Activated CD8-positive, alpha-beta T cell treated with anti-CD3 and anti-CD28 coated beads, Interleukin-2, amount 10 ng/mL, durations not matched to agents 7 days and 5 days (primary cell): ENCODE measurements at places on chromosomes 2 and 18. TPM values are rescaled to one million over a fixed set of nuclear protein-coding genes. Genes with fewer than 3 reads are reported as not detected.

GRCh38 chr2:143787674-143788073, 658.5 kb downstream of the ARHGAP15 start:
- no peak for DNase-seq
- no peaks in the 10 kb centered on the region for H3K36me3 ChIP-seq
- no peak overlapping the region for H3K4me3 ChIP-seq
- H3K27me3 ChIP-seq = peaks cover 15% of the 10 kb centered on the region
- H3K27ac ChIP-seq = no peak overlapping the region

GRCh38 chr2:183093857-183094657, 15.5 kb downstream of the DUSP19 start:
- H3K4me1 ChIP-seq = no peaks in the 10 kb centered on the region
- no peak for DNase-seq
- no peak overlapping the region for H3K4me3 ChIP-seq
- H3K36me3 ChIP-seq = no peaks in the 10 kb centered on the region
- H3K27ac ChIP-seq = no peak overlapping the region
- no peaks in the 10 kb centered on the region for H3K27me3 ChIP-seq

DNA sequence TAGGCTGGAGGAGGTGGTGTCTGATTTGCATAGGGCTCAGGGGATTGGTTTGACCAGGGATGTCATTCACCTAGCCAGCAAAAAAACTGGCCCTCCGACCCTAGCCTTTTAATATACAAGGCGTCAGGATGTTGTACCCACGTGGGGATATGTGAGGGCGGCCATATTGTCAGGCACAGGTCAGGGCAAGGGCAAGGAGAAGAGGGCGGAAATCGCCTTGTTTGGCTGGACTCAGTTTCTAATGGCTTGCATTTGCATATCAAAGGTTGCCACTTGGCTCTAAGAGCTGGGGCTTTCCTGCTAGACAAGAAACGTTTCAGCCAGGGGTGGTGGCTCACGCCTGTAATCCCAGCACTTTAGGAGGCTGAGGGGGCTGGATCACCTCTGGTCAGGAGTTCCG, 24.9 kb upstream of the PDCL3 start:
- no peaks in the 10 kb centered on the region for H3K27me3 ChIP-seq
- H3K4me1 ChIP-seq = peaks cover 4% of the 10 kb centered on the region
- no peak overlapping the region for H3K4me3 ChIP-seq
- H3K36me3 ChIP-seq = no peaks in the 10 kb centered on the region
- no peak for DNase-seq

- H3K27me3 ChIP-seq = no peaks in the 10 kb centered on the region
- peaks cover 94% of the 10 kb centered on the region for H3K4me1 ChIP-seq
- H3K36me3 ChIP-seq = peaks cover 66% of the 10 kb centered on the region
- H3K4me3 ChIP-seq = peak overlapping the region; percentile 58
- peak overlapping the region; percentile 85 for H3K27ac ChIP-seq
These were observed 26.2 kb downstream of the INPP4A start for GRCh38 chr2:98470851-98471255.

DNA sequence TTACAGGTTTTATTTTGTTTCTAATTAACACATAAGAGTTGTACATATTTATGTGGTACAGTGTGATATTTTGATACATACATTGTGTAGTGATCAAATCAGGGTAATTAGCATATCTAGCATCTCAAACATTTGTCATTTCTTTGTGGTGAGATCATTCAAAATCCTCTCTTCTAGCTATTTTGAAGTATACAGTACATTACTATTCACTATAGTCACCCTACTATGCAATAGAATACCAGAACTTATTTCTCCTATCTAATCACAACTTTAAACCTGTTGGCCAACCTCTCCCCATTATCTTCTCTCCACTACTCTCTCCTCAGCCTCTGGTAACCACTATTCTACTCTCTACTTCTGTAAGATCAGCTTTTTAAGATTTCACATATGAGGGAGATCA, 325.8 kb downstream of the CYP26B1 start:
- DNase-seq = no peak
- H3K27ac ChIP-seq = no peak overlapping the region
- H3K4me1 ChIP-seq = no peaks in the 10 kb centered on the region
- H3K27me3 ChIP-seq = peaks cover 14% of the 10 kb centered on the region
- H3K4me3 ChIP-seq = no peak overlapping the region

DNA sequence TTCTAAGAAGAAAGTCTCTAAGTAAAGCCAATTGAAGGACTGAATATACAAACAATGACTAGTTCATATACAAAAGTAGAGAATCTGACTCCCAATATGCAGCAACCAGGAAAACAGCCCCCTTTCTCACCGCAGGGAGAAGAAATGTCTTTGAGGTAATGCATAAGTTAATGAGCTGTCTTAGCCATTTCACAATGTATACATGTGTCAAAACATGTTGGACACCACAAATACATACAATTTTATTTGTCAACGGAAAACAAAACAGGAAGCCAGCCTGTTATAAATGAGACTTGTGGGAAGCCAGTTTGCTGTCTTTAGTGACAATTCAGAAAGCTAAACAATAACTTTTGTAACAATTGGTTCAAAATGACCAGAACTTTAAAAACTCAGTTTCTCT, 389.2 kb downstream of the CBLN2 start:
- no peak overlapping the region for H3K4me3 ChIP-seq
- no peaks in the 10 kb centered on the region for H3K27me3 ChIP-seq
- DNase-seq = no peak
- no peaks in the 10 kb centered on the region for H3K4me1 ChIP-seq

DNA sequence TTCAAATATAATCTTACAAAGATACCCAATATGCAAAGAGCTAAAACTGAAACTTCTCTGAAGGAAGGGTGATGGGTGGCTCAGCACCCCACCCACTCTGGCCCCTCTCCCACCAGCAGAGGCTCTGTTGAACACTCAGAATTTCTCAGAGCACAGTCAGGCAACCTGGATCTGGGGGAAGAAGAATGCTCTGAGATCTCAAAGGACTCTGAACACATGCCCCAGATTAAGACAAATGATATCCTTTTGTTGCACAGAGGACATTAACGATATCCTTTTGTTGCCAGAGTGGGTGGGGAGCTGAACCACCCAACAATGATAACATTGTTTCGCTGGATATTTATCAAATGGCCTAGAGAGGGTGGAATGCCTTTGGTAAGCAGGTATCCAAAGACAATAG, 104.8 kb downstream of the LBH start:
- peaks cover 75% of the 10 kb centered on the region for H3K4me1 ChIP-seq
- H3K27me3 ChIP-seq = no peaks in the 10 kb centered on the region
- peak overlapping the region; percentile 97 for H3K27ac ChIP-seq
- peak overlapping the region; percentile 71 for H3K4me3 ChIP-seq
- DNase-seq = no peak
- H3K36me3 ChIP-seq = peaks cover 2% of the 10 kb centered on the region

DNA sequence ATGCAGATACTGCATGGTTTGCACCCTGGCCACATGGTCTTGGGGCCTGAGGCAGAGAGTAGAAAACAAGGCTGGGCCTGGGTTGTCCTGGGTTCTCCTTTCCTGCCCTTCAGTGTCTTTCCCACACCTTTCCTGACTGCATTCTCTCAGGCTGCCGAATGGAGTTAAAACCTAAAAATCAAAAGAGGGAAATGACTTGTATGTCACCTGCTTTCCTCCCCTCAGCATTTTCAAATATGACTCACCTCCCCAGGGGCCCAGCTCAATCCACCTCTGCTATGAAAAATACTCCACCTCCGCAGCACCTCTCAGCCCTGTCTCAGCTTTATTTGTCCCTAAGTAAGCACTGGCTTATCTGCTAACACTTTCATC, 457.8 kb upstream of the MEX3C start:
- H3K27me3 ChIP-seq = peaks cover 3% of the 10 kb centered on the region
- no peaks in the 10 kb centered on the region for H3K36me3 ChIP-seq
- H3K4me3 ChIP-seq = no peak overlapping the region
- H3K27ac ChIP-seq = no peak overlapping the region
- no peaks in the 10 kb centered on the region for H3K4me1 ChIP-seq
- no peak for DNase-seq

DNA sequence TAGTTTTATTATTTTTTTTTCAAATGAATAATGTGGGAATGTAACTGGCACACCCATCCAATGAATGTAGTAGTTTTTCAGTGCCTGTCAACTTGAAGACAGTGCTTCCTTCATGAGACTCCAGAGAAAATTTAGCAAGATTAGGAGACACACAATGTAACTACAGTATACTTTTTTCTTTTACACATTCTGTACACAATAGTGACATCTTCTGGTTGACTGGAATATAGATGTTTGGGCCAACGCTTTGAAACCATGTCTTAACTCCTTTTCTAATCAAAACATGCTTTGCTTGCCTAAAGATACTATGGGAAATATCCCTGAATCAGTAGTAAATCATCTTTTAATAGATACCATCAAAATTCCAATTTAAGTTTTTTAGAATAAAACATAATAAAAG, 229.5 kb upstream of the ZC3H15 start:
- H3K27ac ChIP-seq = no peak overlapping the region
- DNase-seq = no peak
- no peaks in the 10 kb centered on the region for H3K36me3 ChIP-seq

GRCh38 chr2:232502511-232502910, 14.9 kb upstream of the ECEL1 start:
- peak overlapping the region; percentile 40 for H3K4me3 ChIP-seq
- no peak for DNase-seq
- H3K36me3 ChIP-seq = no peaks in the 10 kb centered on the region
- H3K27me3 ChIP-seq = peaks cover 42% of the 10 kb centered on the region
- no peak overlapping the region for H3K27ac ChIP-seq
- H3K4me1 ChIP-seq = peaks cover 2% of the 10 kb centered on the region

DNA sequence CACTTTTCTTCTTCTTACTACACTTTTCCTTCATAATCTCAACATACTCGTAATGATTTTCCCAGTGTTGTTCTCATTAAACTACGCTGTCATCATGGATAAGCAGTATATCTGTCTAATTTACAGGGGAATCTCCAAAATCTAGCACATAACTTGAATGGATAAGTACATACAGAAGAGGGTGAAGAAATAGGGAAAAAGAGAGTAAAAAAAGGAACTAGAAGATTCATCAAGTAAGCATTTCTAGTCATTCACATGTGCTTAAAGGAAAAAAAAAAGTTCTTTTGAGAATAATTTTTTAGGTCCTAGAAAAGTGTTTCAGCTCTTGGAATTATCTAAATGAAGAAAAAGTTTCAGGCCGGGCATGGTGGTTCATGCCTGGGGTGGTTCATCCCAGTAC, 51.6 kb downstream of the SRBD1 start:
- no peak overlapping the region for H3K4me3 ChIP-seq
- no peak for DNase-seq
- H3K4me1 ChIP-seq = peaks cover 10% of the 10 kb centered on the region

DNA sequence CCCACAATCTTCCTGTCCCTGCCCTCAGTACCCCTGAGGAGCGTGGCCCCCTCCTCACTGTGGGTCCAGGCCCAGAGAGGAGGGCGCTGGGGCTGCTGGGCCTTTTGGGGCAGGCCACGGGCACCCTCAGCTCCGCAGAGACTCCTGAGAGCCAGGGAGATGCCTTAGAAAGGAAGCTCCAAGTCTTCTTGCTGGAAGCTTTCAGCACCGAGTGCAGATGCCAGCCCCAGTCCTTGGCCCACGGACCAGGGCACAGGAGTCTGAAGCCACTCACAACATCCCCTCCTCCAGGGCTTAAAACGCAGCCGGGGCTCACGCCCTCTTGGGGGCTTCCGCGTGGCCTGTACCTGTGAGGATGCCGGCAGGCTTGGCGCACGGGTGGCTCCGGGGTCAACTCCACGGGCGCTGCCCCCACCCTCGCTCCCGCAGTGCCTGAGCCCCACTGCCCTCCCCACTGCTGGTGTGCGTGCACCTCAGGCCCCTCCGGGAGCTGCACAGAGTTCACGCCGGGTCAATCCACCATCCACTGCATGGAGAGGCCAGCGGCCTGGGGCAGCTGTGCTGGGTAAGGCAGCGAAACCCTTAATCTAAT, 72.1 kb upstream of the CTDP1 start:
- no peaks in the 10 kb centered on the region for H3K27me3 ChIP-seq
- no peak overlapping the region for H3K27ac ChIP-seq
- DNase-seq = no peak
- no peaks in the 10 kb centered on the region for H3K4me1 ChIP-seq

DNA sequence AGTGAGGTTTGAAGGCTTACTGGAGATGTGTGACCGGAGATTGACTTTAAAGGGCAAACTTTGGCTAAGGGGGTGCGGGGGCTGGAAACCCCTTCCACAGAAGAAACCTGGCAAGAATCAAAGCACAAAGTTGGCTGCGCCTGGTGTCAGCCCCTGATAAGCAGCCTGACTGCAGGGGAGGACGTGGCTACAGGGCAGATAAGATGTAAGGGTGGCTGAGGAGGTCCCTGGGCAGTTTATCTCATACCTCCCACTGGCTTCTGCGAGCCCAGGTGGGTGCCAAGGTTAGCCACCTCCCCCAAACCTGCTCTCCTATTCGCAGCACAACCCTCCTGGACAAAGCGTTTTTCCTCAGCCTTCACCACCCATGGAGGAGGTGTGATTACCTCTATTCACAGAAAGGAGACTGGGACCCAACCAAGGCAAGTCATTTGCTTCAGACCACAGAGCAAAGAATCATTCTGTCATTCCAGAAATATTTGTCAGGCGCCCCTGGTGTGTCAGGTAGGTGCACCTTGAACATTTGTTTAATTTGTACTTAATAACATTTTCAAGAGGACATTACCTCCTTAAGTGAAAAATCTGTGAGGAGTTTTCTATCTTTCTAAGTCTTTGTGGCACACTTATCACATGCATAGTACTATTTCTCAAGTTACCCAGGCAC, 73.1 kb upstream of the IL1R1 start:
- no peak overlapping the region for H3K27ac ChIP-seq
- H3K4me1 ChIP-seq = peaks cover 5% of the 10 kb centered on the region
- no peak overlapping the region for H3K4me3 ChIP-seq
- H3K27me3 ChIP-seq = peaks cover 2% of the 10 kb centered on the region
- no peaks in the 10 kb centered on the region for H3K36me3 ChIP-seq

DNA sequence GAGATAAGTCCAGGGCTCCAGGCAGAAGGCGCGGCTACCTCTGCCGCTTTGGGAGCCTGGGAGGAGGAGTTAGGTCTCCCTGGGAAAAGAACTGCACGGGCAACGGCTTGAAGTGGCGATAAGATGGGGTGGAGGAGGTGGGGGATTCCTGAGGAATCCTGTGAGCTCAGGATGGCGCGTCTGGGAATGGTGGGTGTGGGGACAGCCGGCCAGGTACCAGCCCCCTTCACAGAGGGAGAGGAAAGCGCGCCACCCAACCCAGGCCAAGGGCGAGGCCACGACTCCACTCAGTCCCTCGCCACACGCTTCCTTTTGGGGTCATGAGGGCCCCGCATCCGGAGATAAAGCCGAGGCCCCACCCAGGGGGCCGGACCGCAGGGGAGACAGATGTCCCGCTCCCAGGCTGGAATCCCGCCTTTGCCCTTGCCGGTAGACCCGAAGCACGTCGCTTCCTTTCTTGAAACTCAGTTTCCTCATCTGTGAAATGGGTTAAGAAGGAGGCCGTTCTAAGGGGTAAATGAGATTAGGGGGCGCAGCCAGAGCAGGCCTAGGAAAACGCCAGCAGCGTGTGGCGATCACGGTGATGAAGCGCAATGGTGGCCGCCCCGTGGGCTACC, 1.7 kb upstream of the CTDSP1 start:
- peak overlapping the region; percentile 96 for H3K27ac ChIP-seq
- peaks cover 16% of the 10 kb centered on the region for H3K36me3 ChIP-seq
- H3K4me1 ChIP-seq = peaks cover 50% of the 10 kb centered on the region
- no peaks in the 10 kb centered on the region for H3K27me3 ChIP-seq
- H3K4me3 ChIP-seq = peak overlapping the region; percentile 85

The UGT1A6 gene
- not detected for total RNA-seq

The TGFBRAP1 gene
- 16.4 TPM for total RNA-seq

The NYAP2 gene
- not detected for total RNA-seq

The NXPH2 gene
- total RNA-seq = not detected

The PRSS56 gene
- total RNA-seq = not detected

The TMEM214 gene
- 73.7 TPM for total RNA-seq

The NETO1 gene
- not detected for total RNA-seq

The LOXHD1 gene
- 0.63 TPM for total RNA-seq

The CAD gene
- total RNA-seq = 85.1 TPM

The RESP18 gene
- total RNA-seq = not detected
